ENCODE measurements at places on chromosomes 11 and 22.

GRCh38 chr11:86670911-86671310 lies 1.5 kb downstream of the ME3 start:
- no peak for DNase-seq

DNA sequence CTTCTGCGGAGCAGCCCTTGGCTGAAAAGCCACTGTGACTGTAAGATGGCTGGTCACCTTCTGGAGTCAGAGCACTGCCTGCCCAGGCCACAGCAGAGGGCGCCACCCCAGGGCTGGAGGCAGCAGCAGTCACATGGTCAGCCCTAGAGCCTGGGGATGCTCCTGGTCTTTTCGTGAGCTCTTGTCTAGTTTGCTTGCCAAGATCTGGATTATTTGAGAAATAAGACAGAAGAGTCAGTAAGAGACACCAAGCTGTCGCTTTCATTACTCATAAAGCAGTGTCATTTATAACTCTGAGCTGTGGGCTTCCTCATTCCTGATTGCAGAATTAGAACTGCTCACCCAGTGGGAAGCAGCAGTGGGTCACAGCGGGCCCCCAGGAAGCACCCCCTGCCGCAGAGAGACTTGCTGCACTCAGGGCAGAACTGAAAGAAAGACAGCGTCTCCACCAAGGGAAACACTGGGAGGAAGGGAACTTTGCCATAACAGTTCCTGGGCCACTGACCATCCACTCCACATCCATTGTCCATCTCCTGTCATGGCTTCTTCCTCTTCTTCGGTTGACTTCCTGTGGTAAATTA lies 56.7 kb downstream of the PPP6R2 start:
- DNase-seq = peak; percentile 37

- DNase-seq = peak; percentile 53
Observed at GRCh38 chr11:94768602-94769541, 716 bp downstream of the AMOTL1 start.

- DNase-seq = no peak
Observed at GRCh38 chr11:1696608-1697570, at the start of gene KRTAP5-6. Gene KRTAP5-6, plus strand, starts transcription at chr11:1697195. Its CDS starts 51 bp downstream, at chr11:1697246.

GRCh38 chr11:108084811-108085210 lies 36.6 kb upstream of the ACAT1 start:
- DNase-seq = no peak

DNA sequence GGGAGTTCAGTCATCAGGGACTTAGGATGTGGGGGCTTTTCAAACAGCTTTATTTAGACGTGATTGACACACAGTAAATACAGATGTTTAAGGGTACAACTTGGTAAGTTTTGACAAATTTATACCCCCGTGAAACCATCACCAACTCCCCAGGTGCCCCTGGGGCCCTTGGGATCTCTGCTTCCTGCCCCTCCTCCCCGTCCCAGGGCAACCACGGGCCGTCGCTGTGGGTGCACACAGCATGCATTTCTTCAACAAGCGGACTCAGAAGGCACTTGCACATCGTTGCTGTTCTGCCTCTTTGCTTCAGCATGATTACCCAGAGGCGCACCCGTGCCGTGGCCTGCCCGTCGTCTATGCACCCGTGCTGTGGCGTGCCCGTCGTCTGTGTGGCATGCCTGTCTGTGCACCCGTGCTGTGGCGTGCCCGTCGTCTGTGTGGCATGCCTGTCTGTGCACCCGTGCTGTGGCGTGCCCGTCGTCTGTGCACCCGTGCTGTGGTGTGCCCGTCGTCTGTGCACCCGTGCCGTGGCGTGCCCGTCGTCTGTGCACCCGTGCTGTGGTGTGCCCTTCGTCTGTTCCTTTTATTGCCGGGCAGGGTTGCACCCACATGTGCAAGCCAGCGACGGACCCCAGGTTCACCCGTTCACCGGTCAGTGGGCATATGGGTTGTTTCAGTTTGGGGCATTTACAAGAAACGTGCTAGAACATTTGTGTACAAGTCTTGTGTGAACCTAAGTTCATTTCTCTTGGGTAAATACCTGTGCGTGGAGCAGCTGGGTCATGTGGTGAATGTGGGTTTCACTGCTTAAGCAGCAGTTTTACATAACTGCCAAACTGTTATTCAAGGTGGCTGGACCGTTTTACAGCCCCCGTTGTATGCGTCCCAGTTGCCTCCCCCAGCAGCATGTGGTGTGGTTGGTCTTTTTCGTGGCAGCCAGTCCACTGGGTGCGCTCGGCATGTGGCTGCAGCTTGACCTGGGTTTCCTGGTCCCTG lies 8.3 kb downstream of the CD81 start:
- DNase-seq = no peak

- DNase-seq = peak; percentile 100
Observed at GRCh38 chr11:118792570-118793124, 1.7 kb upstream of the DDX6 start.
